ENCODE measurements at places on chromosomes 11 and 22.

DNA sequence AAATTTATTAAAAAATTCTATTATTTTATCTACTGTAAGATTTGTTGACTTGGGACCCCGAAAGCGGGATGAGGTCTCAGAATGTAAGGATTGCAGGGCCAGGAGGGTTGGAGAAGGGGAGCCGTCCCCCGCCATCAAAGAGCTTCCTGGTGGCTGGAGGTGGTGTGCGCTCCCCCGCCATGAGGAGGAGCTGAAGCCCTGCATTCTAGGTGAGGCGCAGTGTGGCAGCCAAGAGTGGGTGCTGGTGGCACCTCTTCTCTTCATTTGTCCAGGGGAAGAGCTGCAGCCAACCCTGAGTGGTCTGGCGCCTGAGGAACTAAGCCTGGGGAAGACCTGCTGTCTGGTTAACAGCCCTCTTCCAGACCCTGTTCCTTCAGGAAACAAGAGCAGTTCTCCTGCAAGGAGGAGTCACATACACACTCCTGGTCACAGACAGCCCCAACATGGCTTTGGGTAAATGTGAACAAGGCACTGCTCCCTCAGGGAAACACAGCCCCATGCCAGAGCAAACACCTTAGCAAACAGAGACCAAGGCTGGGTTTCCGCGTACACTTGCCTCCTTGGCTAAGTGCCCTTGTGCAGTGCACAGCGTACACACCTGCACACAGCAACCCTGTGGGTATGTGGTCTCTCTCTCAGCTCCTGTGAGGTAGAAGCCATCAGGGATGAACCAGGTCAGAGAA is 17.3 kb downstream of the RTN4RL2 start:
- H3K27me3 ChIP-seq, result peaks cover 38% of the 10 kb centered on the region
- H3K36me3 ChIP-seq, result no peaks in the 10 kb centered on the region
- peaks cover 35% of the 10 kb centered on the region for H3K4me1 ChIP-seq
- H3K4me3 ChIP-seq, result no peak overlapping the region
- H3K27ac ChIP-seq, result no peak overlapping the region
- no peak for DNase-seq

- H3K27ac ChIP-seq, result no peak overlapping the region
- no peaks in the 10 kb centered on the region for H3K36me3 ChIP-seq
- H3K27me3 ChIP-seq, result peaks cover 63% of the 10 kb centered on the region
- no peak for DNase-seq
Measured at GRCh38 chr11:128903248-128904061, 12.3 kb downstream of the KCNJ5 start.

DNA sequence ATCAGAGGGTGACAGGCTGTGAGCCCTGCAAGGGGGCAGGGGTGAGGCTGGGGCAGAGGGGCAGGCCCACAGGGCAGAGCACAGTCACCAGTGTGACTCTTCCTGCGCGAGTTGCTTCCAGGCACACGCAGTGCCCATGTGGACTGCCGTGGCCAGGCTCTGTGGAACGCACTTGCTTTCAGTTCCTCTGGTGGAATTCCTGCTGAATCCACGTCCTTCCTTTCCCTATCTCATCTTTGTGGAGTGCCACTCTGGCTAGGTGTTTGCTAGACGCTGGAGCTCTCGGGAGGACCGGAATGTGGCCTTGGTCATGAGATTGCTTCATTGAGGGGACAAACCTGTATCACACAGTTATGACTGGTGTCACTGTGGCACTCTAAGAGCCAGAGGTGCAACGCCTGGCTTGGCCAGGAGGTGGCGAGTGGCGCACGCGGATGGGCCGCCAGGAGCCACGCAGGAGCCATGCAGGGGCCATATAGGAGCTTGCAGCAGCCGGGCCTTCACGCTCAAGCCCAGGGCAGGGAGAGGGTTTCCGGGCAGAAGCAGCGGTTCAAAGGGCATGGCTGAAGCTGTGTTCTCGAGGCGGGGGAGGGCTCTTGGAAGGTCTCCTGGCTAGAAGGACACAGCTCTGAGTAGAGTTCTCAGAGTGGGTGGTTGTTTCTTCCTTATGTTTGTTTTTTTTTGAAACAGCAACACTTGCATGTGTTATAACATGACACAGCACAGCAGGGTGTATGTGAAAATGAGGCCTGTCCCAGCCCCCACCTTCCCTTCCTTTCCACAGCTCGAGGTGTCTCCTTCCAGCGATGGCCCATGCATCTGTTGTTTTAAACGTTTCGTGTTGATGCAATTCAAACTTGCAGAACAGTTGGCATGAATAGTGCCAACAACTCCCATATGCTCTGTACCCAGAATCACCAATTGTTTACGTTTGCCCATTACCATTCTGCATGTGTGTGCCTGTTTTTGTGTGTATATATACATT is 36.2 kb downstream of the TBC1D22A start:
- H3K27me3 ChIP-seq, result no peaks in the 10 kb centered on the region
- H3K27ac ChIP-seq, result peak overlapping the region; percentile 75
- peak; percentile 51 for DNase-seq
- peaks cover 37% of the 10 kb centered on the region for H3K4me1 ChIP-seq
- peaks cover 64% of the 10 kb centered on the region for H3K36me3 ChIP-seq
- no peak overlapping the region for H3K4me3 ChIP-seq

DNA sequence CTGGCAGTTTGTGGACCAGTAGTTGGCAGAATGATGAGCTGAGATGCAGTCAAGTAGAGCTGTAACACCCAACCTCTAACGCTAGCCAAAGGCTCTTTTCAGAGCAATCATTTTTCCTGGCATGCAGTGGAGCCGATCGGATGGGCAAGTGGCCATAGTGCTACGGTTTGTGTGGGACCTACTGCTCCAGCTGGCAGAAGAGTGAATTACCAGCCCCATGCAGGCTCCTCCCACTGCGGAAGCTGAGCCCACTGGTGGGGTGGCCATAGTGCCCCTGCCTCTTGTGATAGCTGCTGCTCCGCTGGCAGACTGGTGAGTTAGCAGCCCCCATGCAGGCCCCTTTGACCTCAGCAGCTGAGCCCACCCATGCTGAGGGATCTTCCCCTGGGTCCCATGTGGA is 27.0 kb upstream of the SC5D start:
- H3K27ac ChIP-seq, result no peak overlapping the region
- H3K36me3 ChIP-seq, result peaks cover 7% of the 10 kb centered on the region
- no peak for DNase-seq
- H3K27me3 ChIP-seq, result peaks cover 57% of the 10 kb centered on the region
- no peak overlapping the region for H3K4me3 ChIP-seq

DNA sequence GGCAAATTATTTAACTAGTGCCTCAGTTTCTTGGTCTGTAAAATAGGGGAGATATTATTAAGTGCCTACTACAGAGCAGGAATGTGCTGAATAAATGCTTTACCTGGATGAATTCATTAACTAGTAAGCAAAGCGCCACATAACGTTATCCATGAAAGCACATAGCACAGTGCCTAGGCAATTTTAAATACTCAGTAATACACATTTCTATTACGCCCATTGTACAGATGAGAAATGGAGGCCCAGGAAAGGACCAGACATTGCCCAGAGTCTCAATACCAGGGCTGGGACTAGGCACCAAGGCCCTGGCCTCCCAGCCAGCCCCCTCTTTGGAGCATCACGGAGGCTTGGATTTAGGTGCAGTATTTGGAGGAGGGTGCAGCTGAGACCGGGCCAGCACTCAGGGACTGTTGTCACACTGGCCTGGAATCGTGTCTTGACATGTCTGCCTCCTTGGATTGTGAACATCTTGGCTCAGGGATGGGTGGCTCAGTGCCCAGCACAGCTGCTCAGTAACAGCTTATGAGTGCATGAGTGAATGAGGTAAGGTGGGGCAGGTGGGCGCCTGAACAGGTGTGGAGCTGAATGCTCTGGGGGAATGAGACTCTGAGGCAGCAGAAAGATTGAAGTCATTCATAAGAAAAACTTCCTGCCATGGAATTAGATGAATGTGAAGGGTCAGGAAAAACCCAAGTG is 42.1 kb upstream of the TPBGL start:
- no peaks in the 10 kb centered on the region for H3K36me3 ChIP-seq
- H3K4me3 ChIP-seq, result no peak overlapping the region
- H3K4me1 ChIP-seq, result no peaks in the 10 kb centered on the region
- peaks cover 2% of the 10 kb centered on the region for H3K27me3 ChIP-seq

- H3K36me3 ChIP-seq, result no peaks in the 10 kb centered on the region
- H3K27me3 ChIP-seq, result peaks cover 11% of the 10 kb centered on the region
- no peak overlapping the region for H3K4me3 ChIP-seq
- DNase-seq, result peak; percentile 71
- peak overlapping the region; percentile 69 for H3K27ac ChIP-seq
Measured at GRCh38 chr11:60633645-60634044, 65.8 kb upstream of the MS4A8 start.

DNA sequence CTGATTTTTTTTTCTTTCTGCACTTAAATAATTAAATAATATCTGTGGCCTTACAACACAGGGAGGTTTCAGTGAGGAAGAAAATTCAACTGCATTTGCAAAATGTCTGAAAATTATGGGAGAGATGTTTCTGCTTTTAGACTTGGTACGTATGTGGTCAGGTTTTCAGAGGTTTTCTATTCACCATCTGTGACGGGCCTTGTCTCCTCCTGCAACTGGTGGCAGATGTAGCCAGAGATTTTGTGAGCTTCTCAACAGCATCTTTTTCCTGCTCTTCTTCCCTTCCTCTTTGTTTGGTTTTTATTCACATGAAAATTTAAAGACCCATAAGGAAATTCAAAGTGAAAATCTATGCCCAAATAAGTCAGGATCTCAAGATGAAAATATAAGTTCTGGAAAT is 38.3 kb downstream of the ZBTB16 start:
- DNase-seq, result no peak
- H3K27me3 ChIP-seq, result no peaks in the 10 kb centered on the region
- peaks cover 11% of the 10 kb centered on the region for H3K4me1 ChIP-seq
- H3K4me3 ChIP-seq, result no peak overlapping the region
- H3K36me3 ChIP-seq, result no peaks in the 10 kb centered on the region

DNA sequence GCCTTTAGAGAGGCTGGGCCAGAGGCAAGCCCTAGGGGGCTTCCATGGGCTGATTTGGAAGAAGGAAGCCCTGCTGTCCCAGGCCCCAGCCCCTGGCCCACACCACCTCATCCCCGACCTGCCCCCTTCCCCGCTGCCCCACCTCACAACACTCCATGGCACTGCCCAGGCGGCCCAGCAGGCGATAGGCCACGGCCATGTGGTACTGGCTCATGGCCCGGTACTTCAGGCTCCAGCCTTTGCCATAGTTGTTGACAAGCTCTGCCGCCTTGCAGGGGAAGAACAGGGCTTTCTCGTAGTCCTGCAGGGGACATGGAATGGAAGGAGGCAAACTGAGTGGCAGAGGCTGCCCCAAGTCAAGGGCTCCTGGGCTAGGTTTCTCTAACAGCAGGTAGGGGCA is 6.4 kb downstream of the RAPSN start:
- peaks cover 1% of the 10 kb centered on the region for H3K36me3 ChIP-seq
- no peaks in the 10 kb centered on the region for H3K27me3 ChIP-seq
- H3K4me3 ChIP-seq, result no peak overlapping the region
- no peak for DNase-seq
- H3K4me1 ChIP-seq, result no peaks in the 10 kb centered on the region

DNA sequence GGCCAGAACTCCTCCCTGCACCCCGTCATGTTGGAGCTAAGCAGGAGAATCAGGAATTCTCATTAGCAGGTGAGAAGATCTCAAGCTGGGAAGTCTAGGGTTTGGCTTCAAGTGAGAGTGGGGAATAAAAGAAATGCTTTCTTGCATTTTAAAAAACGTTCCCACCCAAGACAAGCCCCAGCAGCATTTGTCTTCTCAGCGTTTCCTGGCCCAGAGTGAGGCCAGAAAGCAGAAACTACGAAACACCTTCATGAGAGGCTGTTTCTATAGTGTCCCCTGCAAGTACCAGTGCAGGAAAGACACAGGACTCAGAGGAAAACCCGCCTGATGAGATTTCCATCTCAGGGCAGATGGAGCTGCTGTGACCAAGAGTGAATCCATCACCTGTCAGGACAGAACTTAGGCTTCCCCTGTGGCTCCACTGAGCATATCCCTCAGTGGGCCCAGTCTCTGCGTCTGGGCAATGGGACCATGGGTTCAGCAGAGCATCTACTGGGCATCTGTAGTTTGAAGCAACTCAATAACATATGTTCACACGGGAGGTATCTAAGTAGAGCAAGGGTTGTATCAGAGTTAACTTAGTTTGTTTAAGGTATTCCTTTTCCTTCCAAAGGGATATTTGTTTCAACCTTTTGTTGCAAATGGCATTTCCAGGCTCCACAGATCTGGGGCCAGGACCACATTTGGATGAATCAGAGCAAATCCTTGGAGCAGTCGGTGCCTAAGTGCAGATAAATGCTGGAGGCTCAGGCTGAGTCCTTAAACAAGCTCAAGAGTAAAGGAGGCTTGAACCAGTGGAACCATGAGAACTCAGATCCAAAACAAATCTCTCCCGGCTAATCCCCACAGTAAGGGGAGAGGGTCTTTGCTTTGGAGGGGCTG is 548.3 kb downstream of the MIAT start:
- H3K27ac ChIP-seq, result no peak overlapping the region
- no peaks in the 10 kb centered on the region for H3K36me3 ChIP-seq
- H3K4me1 ChIP-seq, result no peaks in the 10 kb centered on the region
- no peaks in the 10 kb centered on the region for H3K27me3 ChIP-seq

GRCh38 chr11:68855205-68855981 is 13.7 kb upstream of the CPT1A start:
- H3K4me3 ChIP-seq, result peak overlapping the region; percentile 83
- peaks cover 22% of the 10 kb centered on the region for H3K27me3 ChIP-seq
- H3K36me3 ChIP-seq, result no peaks in the 10 kb centered on the region
- peak; percentile 16 for DNase-seq
- H3K27ac ChIP-seq, result peak overlapping the region; percentile 56
- peaks cover 5% of the 10 kb centered on the region for H3K4me1 ChIP-seq

- H3K27me3 ChIP-seq, result peaks cover 6% of the 10 kb centered on the region
- H3K4me3 ChIP-seq, result no peak overlapping the region
- no peak overlapping the region for H3K27ac ChIP-seq
- H3K4me1 ChIP-seq, result no peaks in the 10 kb centered on the region
Measured at GRCh38 chr11:79258576-79258975, 182.3 kb downstream of the TENM4 start.

- H3K4me1 ChIP-seq, result peaks cover 6% of the 10 kb centered on the region
- no peak for DNase-seq
- peaks cover 69% of the 10 kb centered on the region for H3K36me3 ChIP-seq
- no peak overlapping the region for H3K27ac ChIP-seq
Measured at GRCh38 chr11:129866311-129866710, 29.1 kb downstream of the NFRKB start.

GRCh38 chr11:66068154-66068821 is 1.8 kb upstream of the PACS1 start:
- no peaks in the 10 kb centered on the region for H3K27me3 ChIP-seq
- H3K4me1 ChIP-seq, result peaks cover 48% of the 10 kb centered on the region
- peaks cover 56% of the 10 kb centered on the region for H3K36me3 ChIP-seq
- DNase-seq, result peak; percentile 47

DNA sequence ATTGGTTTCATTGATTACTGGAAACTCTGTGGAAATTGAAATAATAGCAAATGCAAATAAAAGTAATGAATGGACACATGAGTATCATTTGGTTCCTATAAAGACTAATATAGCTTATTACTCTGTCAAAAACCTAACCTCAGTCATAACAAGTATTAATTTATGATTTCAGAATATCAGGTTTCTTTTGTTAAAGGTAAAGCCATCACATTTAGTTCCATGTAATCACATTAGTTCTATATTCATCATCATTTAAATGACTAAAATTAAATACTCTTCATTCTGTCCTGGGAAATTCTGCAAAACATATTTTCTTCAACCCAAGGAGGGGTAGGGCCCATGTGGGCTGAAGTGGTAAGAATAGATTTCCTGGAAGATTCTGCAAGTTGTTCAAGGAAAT is 68.2 kb upstream of the ANO3 start:
- H3K27ac ChIP-seq, result no peak overlapping the region
- no peaks in the 10 kb centered on the region for H3K36me3 ChIP-seq
- no peak overlapping the region for H3K4me3 ChIP-seq
- H3K27me3 ChIP-seq, result no peaks in the 10 kb centered on the region
- no peak for DNase-seq

Measured in stimulated activated naive B cell treated with anti-CD40 and anti-IgM and Interleukin-4, amounts not matched to agents 10 μg/mL and 1 μg/mL and 100 μg/mL, for 72 hours (primary cell).